ENCODE measurements at places on chromosomes 11 and 22.

GRCh38 chr11:115409116-115409670 lies 95.0 kb downstream of the CADM1 start:
- no peak for DNase-seq

DNA sequence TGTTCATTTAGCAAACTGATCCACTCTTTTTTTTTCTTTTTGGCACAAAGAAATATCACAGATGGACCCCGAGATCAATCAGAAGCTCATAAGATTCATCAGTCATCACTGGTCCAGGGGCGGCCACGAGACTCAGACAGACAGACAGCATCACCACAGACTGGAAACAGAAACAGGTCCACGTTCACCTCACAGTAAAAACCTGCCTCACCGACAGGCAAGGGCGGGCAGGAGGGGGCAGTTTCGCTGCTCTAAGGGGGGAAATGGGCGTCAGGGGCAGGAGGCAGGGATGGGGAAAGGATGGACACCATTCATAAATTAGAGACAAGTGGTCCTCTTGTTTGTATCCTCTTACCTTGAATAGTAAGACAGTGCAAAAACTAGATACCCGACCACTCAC lies 16.5 kb downstream of the CHST1 start:
- DNase-seq = no peak

DNA sequence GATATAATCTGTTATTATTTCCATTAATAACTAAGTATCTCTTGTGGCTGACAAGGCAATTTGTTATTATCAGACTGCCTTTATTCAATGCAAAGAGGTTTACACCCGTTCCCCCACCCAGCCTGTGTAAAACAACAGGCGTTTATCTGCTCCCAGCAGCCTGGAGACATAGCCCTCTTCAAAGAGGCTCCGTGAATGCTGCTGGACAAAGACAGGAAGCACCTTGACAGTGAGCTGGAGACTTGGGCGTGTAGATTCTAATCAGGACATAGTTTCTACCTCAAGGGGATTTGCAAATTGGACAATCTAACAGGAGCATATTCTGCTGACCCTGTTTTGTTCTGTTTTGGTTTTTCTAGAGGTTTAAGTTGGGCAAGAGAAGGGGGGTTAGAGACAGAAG lies 733.0 kb upstream of the KIRREL3 start:
- no peak for DNase-seq

GRCh38 chr11:112128483-112129121 lies 35.3 kb downstream of the IL18 start:
- no peak for DNase-seq

- DNase-seq = no peak
Measured at GRCh38 chr11:121328176-121328966, 35.8 kb downstream of the SC5D start.

GRCh38 chr11:46917762-46918082 lies 628 bp downstream of the LRP4 start:
- DNase-seq = no peak

DNA sequence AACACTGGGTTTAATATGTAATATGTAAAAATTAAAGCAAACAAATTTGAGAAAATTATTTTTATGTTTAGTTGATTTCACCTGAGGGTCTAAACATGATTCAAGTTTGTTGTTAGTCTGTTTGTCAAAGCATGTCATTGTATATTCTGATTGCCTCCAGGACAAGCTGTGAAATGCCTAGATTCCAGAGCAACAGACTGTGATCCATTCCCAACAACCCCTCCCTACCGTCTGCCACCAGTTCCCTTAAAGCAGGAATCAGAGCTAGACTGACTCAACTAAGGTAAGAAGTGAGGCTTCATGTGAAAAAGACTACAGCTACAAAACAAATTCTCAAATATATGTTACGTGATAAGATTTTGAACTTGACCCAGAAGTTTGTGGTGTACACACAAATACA lies 304.2 kb downstream of the RAB38 start:
- DNase-seq = no peak

DNA sequence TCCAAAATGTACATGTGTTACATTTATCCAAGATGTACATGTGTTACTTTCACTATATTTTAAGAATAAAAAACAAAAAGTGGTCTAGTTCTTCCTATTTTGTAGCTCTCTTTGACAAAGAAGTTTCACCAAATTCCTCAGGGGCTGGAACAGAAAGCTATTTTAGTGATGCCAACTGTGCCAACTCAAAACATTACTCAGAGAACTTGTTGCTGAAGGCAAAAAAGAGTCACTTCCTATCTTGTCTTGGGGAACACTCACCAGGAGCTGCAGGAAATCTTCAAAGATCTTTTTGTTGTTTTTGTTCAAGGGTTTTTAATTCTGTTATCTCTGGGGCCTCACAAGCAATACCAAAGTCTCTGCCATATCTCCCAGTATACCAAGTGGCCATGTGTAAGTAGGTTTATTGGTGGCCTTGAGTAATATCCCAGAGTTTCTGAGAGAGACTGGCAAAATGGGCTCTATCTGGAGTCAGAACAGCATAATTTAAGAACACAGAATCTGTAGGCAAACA lies 13.6 kb upstream of the EED start:
- DNase-seq = no peak

DNA sequence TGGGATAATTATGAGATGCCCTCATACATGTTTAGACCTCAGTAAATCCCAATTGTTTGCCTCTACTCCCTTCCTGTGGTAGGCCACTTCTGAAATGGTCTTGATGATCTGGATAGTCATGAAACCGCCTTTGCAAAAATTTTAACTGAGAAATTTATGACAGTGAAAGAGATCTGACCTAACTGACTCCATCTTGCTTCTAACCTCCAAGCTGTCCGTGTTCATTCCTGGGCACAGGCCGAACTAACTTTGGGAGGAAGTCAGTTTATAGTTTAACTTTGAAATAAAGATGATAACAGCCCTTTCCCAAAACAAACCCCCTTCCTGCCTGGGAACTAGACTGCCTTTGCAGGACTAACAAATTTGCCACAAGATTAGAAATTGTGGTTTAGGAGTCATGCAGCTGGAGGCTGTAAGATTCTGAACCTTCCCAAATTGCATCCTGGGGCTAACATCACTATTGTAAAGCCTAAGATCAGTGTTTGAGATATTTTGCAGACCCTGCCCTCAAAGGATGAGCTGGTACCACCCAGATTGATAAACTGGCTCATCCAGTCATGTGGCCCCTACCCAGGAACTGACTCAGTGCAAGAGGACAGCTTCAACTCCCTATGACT lies 19.9 kb upstream of the CTR9 start:
- no peak for DNase-seq

DNA sequence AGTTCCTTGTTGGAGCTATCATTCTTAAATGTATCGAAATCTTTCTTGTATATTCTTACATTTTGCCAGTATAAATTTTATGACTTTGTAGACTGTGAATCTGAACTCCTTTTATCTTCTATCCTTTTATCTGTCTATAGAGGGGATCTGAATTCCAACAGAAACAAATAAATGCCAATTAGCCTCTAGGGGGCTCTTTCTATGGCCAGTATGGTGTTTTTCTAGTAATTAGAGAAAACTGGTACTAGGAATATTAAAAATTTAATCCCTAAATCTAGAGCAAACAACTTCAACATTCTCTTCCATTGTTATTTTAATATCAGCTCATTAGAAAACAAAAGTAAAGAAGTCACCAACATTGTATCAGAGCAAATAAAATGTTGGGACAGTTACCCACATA lies 21.5 kb upstream of the CAT start:
- no peak for DNase-seq

DNA sequence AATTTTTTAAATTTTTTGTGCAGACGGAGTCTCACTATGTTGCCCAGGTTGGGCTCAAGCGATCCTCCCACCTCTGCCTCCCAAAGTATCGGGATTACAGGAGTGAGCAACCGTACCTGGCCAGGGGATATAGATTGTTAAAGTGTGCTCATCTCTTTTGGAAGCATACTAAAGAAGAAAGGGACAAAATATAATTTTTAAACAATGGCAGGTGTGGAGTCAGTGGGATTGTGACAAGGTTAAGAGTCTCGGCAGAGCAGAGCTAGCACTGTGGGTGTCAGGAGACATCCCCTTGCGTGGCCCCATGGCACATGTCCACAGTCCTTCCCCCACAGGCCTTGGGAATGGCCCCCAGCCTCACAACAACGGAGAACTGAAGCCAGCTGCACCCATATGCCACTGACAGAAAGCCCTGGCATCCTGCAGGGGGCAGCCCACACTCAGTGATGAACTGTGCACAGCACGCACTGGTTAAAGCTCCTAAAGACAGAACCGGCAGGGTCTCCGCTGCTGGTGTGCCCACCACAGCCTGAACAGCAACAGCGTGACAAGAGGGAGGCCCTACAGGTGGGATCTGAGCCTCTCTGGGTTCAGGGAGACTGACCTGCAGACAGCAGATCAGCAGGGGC lies 29.9 kb downstream of the SERPIND1 start:
- DNase-seq = no peak

DNA sequence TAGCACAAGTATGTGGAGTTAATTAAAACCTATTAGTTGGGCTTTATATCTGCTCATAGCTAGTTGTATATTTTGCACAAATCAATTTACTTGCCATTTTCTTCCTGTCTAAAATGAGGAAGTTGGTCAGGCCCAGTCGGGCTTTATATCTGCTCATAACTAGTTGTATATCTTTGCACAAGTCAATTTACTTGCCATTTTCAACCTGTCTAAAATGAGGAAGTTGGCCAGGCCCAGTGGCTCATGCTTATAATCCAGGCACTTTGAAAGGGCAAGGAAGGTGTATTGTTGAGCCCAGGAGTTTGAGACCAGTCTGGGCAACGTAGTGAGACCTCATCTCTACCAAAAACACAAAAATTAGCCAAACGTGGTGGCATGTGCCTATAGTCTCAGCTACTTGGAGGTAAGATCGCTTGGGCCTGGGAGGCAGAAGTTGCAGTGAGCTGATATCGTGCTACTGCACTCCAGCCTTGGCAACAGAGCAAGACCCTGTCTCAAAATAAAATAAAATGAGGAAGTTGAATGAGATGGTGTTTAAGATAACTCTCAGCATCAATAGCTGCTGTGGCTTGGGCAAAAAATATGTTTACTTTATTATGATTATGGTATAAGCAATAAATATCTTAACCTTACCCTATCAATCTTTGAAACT lies 1558.6 kb upstream of the RAG2 start:
- no peak for DNase-seq

- no peak for DNase-seq
Measured at GRCh38 chr11:37999171-37999570, 1401.1 kb upstream of the RAG2 start.

- DNase-seq = no peak
Measured at GRCh38 chr11:35555488-35555887, 30.1 kb upstream of the PAMR1 start.

Data from cortex of kidney (tissue), 1 donor.